ENCODE measurements at places on chromosomes 13 and 19.

DNA sequence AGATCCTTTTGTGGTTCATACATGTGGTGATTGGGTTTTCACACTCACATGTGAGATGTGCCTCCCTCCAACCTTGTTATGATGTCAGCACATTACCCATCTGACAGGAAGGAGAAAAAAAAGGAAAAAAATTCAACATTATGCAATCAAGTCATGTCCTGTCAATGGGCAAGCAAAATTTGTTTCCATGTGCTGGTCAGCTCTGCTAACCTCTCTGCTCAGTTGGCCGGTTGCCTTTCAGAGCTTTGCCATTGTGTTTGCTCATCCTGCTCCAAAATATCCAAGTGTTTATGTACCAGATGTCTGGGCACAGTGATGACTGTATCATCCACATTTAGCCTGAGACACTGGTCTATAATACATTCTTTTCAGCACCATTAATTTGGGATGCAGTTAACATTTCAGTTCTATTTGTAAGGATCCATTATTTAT lies 27.0 kb upstream of the METTL21C start:
- no peak for DNase-seq

DNA sequence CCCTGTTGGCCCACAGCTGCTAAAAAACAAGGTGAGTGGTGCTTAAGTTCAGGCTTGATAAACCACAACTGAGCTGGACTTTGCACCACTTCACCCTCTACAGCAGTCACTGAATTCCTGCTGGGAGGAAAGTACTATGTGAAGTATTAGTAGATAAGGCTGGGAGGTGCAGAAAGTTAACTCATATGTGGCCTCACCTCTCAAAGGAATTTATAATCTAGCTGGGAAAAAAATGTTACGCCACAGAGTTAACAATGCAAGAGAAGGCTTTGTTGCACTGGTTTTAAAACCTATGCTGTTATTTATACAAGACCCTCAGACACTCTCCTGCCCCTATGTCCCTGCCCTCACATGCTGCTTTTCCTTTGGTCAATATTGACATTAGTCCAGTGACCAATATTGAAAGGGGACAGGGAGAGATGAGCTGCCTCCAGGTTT lies 60.9 kb downstream of the LIG4 start:
- DNase-seq = no peak

DNA sequence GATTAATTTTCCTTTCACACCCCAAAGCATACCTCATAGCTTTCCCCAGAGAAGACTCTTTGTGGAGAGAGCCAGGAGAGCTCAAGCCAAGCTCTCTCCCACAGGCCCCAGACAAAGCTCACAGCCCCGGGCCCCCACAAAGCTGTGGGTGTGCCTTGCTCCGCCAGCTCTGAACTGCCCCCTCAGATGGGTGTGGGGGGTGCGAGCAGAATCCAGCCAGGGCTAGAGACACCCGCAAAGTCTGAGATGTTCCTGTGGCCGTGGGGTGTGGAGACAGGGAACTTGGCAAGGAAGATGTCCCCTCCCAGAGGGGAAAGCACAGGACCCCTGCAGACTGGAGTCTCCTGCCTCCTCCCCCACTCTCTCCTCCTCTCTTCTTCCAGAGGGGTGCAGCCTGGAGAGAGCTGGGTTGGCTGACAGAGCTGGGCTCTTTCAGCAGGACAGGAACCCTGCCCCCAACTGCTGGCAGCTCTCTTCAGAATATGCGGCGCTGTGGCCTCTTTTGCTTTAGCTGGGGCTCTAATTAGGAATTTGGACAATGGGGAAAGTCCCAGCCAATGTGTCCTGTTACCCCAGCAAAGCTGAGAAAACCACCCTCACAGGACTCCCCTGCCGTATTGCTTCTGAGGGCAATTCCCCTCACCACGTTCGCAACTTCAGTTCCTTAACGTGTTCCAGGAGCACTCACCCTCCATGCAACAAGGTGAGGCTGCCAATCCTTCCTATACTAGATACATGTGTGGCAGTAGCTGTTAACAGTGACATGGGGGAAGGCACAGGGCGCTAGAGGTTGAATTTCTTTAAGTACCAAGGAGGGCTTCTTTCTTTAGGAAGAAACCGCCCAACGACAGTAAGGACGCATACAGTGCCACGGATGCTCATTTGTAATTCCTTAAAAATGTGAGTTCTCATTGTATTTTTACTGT lies 170.0 kb downstream of the COL4A1 start:
- DNase-seq = peak; percentile 91

DNA sequence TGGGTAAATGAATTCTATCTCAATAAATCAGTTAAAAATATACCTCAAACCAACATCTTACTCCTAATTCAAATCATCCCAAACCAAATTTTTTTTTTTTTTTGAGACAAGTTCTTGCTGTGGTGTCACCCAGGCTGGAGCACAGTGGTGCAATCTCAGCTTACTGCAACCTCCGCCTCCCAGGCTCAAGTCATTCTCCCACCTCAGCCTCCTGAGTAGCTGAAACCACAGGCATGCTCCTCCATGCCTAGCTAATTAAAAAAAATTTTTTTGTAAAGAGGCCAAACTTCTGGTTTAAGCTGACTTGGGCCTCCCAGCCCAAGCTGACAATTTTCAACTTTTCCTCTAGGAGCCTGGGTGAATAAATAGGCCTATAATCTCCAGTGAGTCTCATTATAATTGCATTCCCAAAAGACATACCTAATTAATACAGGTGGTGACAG lies 22.1 kb upstream of the OLFM2 start:
- DNase-seq = no peak

- no peak for DNase-seq
Observed at GRCh38 chr13:61592489-61592888, 176.8 kb upstream of the PCDH20 start.

- no peak for DNase-seq
Observed at GRCh38 chr19:23525276-23525852, 130.1 kb upstream of the ZNF91 start.

DNA sequence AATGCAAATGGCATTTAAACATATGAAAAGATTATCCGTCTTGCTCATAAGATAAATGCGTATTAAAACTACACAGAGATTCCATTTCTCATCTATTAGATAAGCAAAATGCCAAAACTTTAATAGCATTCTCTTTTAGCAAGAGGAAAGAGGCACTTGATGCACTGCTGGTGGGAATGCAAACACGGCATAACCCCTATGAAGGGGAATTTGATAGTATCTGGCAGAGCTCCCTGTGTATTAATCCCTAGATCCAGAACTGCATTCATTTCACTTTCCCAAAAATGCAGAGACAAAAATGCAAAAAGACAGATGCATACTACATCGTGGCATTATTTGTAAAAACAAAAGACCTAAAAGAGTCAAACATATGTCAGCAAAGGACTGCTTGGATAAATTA lies 193.6 kb upstream of the STARD13 start:
- DNase-seq = no peak

GRCh38 chr19:1073956-1074517 lies 7.1 kb downstream of the ARHGAP45 start:
- DNase-seq = no peak

DNA sequence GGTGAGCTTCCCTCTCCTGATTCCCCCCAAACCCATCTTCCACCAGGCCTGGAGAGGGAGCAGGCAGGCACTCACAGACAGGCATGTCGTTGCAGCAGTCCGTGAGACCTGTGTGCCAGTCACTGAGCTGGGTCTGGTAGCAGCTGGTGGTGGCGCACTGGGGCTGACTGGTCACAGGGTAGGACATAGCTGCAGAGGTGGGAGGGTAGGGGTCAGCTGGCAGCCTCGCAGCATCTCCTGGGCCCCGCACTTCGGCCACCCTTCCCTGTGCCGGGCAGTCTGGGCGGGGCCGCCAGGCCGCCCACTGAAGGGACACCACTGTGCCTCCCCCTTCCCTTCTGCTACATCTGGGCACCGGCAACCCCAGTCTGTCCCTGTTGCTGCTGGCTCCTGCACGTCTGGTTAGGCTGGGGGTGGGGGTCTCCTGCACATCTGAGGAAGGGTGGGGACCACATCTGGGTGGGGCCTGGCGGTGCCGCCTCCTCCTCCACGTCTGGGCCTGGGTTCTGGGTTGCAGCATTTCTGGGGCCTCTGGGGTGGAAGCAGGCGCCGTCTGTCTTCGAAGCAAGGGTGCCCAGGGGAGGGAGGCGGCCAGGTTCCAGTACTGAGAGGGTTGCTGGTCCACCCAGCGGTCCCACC lies 1.1 kb downstream of the CNFN start:
- no peak for DNase-seq

DNA sequence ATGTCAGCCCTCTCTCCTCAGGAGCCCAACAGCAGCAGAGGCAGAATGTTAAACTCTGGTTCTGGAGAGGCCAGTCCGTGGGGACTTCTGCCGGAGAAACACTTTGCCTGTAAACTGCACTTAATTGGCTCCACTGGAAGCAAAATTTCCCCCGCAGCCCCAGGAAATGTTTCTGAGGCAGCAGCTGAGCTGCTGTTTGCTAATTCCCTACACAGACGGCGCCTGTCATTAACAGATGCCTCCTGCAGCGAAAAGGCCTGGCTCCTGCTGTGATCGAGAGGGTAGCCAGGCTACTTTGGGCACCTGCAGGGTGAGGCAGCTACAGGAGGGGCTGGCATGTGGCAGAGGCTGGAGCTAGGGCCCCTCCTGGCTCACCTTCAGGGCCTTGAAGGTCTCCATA lies 5.2 kb upstream of the TM6SF2 start:
- no peak for DNase-seq

DNA sequence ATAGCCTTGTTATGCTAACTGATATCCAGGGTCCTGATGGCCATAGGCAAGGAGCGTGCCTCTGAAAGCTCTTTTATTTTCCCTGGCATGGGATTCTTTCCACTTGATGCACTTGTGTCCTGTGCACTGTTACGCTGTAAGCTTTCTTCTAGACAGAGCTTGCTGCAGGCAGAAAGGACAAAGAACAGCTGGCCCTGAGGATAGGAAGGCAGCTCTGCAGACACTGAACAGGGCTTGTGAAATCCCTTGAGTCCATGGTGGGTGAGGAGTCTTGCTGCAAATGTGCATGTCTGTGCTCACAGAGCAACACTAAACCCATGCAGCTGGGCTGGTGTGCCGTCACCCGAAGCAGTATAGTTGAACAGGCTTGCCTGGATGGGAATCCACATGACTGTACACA lies 126.6 kb downstream of the AKAP11 start:
- no peak for DNase-seq

DNA sequence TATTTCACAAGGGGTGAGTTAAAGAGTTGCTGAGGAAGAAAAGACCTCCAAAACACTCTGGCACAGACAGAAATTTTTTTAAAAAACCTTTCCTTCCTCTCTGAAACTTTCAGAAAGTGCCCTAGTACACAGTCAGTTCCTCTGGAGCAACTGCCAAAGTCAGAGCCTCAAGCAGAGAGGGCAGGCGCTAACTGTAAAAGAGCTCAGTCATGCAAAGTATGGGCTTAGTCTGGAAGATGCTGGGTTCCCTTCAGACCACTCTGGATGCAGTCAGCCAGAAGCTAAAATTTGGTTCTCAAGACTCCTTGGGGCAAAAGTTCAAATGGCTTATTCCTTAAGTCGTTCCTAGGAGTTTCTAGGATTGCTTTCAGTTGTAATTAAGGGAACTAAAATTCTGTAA lies 671.6 kb downstream of the PCDH9 start:
- DNase-seq = no peak

DNA sequence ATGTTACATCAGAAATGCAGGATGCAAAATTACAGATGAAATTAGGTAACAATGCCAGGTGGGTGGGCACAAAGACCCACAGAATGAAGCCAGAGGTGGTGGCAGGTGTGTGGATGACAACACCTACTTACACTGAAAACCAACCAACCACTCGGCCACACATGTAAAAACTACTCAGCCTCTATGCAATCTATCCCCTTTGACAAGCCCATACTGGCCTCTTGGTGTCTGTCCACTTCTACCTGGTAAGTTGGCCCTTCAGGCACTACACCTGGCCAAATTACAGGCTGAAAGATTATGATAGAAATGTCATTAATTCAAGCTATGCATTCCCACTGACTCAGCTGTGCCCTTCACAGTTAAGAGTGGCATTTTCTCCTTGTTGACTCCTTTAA lies 50.0 kb downstream of the BRD4 start:
- DNase-seq = no peak

DNA sequence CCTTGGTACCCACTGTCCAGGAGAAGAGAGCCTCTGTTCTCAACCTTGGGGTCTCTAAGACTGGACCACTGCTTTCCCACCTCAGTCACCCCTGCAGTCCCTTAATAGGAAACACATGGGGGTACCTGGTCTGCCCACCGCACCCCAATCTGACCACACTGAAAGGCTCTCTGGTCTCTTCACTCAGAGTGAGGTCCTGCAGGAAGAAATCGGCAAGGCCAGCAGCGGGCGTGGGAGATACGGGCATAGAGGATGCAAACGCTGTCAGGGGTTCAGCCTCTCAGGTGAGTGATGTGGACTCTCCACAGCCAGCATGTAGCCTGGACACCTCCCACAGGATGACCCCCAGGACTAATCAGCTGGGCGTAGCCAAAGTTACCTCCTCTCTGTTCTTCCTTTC lies 3.5 kb downstream of the SIGLEC9 start:
- DNase-seq = no peak

- no peak for DNase-seq
Observed at GRCh38 chr13:43749503-43749902, 37.3 kb downstream of the ENOX1 start.

DNA sequence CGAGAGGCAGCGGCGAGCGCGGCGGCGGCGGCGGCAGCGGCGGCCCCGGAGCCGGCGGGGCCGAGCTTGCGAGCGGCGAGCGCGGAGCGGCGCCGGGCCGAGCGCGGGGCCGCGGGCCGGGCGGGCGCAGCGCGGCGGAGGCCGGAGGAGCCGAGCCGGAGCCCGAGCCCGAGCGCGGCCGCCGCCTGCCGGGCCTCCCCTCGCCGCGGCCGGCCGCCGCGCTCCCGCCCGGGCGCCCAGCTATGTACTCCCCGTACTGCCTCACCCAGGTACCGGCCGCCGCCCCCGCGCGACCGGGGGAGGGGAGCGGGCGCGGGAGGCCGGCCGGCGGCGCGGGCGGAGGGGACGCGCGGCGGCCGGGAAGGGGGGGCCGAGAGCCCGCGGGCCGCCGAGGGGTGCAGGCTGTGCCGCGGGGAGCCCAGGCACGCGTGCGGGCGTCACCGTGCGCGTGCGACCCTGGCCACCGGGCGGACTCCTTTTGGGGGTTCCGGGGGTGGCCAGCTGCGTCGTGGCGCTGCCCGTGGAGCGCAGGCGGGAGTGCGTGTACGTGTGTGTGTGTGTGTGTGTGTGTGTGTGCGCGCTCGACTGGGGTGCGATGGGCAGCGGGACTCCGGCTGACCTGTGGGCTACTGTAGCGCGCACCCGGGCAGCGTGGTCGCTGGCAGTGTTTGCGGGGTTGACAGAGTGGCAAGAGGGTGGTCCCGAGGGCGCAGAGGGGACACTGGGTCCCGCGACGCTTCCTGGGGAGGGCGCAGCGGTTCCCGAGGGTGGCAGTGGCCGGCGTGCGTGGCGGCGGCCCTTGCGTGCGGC lies 526 bp downstream of the NFIX start:
- DNase-seq = no peak

- peak; percentile 64 for DNase-seq
Observed at GRCh38 chr13:101398191-101398590, 18.1 kb downstream of the NALCN start.

GRCh38 chr13:24093047-24093446 lies 67.5 kb upstream of the SPATA13 start:
- DNase-seq = no peak

GRCh38 chr19:5050067-5050656 lies 81.2 kb downstream of the KDM4B start:
- DNase-seq = no peak

Data from esophagus muscularis mucosa (tissue), 4 donors.